ENCODE measurements at places on chromosomes 6 and 20.

- DNase-seq: no peak
Observed at GRCh38 chr20:45257711-45258110, 3.3 kb upstream of the SLPI start.

DNA sequence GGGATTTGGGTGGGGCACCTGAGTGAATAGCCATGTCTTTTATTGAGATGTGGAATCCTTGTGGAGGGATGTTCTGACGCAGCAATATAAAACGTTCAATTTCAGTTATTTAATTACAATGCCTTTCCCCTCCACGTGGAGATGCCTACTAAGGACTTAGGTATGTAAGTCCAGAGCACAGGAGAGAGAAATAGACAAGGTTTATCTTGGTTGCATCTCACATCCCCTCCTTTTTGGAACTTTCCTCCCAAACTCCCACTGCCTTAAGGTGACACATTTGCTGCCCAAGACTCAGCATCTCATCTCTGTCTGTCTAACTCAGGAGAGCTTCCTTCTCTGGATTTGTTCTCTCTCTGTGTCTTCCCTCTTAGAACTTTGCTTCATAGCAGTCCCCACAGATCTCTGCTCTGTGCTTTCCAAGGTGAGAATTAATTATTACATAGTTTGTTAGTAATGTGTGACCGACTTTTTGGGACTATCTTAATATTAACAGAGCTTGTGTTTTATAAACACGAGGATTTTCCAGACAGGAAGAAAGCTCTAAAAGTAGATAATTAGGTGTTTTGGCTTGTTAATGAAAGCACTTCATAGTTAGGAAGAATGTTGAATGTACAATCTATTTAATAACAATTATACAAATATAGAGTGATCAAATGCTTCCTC is 52.6 kb downstream of the COL19A1 start:
- DNase-seq: no peak

- no peak for DNase-seq
Observed at GRCh38 chr20:63409066-63409833, 48.1 kb upstream of the CHRNA4 start.

DNA sequence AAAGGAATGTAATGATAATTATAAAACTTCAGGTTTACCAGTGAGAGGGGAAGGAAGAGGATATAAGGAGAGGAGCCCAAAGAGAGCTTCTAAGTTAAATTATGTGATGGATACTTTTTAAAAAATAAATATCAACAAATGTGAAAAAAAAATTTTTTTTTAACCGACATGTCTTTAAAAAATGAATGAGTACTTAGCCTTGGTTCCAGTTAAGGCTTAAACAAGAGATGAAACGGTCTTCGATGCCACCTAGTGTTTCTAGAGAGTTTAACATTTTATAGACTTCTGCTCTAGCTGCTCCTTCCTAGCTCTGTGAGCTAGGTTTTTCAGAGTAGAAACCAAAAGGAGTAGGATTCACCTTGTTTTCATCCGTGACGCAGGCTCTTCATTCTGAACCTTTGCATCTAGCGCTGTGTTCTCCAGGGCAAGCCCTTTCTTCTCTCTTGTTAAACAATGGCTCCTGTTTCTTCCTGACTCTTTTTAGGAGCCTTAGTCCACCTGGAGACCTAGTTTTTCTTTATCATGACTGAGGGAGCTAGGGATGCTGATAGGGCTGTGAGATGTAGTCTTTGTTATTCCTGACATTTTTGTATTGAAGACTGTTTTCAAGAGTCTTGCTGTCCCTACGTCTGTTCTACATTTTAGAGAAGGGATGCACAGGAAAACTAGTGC is 42.4 kb upstream of the GNRH2 start:
- no peak for DNase-seq

GRCh38 chr20:57275813-57276212 is 9.4 kb upstream of the BMP7 start:
- no peak for DNase-seq

DNA sequence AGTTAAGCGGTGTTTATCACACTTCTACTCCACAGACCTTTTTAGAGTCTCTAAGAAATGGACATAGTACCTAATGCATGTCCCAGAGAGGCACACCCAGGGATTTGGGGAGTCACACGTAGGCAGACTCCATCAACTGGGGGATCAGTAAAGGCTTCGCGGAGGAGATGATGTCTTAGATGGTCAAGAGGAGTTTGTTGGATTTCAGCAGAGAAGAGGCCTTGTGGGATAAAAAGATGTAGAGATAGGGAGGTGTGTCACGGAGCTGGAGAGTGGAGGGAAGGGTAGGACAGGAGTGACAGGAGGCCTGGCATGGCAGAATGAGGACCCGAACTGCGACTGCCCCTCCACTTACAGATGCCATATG is 9.1 kb downstream of the DYNLRB1 start:
- DNase-seq: no peak

- DNase-seq: no peak
Observed at GRCh38 chr20:36147690-36148089, 6.8 kb upstream of the EPB41L1 start.

DNA sequence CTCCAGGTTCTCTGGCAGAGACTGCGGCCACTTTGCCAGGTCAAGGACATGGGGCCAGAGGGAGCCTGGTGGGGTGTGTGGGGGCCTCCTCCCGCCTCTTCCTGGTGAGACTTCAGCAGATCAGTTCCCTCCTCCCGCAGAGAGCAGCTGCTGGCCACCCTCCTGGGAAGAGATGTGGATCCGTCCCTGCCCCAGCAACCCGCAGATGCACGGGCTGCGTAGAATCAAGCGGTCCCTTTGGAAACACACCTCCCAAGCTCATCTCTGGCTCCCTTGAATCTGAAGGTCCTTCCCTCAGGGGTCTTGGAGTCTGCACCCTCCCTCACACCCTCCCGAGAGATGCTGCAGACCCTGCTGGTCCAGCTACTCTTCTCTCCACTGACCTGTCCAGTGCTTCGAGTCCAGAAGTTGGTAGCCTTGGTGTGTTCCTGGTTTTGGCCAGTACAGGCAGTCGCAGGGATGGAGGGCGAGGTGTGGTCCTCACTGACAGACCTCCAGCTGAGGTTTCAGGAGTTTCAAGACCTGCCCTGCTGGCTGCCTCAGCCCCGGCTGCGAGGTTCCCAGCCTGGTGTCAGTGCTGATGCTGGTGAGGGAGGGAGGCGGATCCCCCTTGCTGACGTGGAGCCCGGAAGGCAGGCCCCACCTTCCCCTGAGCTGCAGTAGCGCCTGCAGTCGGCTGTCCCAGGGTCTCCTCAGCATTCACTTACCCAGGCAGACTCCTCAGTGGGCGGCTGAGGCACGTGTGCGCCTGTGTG is at the start of gene NPBWR2:
Gene NPBWR2, minus strand, starts transcription at position 585 of the 755 bp plus-strand sequence. CDS start 734 bp downstream, outside the sequence.
- DNase-seq: no peak

- no peak for DNase-seq
Observed at GRCh38 chr6:26743941-26744699, 84.6 kb upstream of the ZNF322 start.

DNA sequence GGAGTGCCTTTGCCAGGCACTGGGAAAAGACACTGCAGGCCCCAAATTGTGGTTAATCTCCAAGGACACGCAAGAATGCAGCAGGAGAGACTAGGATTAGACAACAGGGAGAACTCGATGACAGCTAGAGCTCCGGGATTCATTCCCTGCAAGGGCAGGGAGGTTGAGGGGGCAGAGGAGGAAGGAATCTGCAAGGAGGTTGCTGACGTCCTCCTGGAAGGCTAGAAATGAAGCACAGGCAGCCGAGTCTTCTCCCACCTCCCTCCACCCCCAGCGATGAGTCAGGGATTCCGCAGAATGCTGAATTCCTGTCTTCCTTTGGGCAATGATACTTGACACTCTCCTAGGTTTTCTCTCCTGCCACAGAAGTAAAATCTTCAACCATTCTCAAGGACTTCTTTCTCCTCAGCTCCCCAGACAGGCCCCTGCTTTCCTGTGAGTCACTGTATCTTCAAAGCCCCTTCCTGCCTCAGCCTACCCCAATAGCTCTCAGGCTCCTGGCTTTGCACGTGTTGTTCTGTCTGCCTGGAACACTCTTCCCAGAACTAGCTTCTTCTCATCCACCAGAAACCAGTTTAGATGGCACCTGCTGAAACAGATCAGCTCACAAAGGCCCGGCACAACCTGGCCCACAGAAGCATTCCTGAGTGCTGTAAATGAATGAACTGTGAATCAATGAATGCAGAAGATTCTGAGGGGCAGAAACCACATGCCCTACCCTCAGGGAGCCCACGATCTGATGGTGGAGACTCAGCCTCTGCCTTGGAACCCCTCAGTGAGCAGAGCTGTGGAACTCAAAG is 85.6 kb downstream of the MRPL14 start:
- no peak for DNase-seq

DNA sequence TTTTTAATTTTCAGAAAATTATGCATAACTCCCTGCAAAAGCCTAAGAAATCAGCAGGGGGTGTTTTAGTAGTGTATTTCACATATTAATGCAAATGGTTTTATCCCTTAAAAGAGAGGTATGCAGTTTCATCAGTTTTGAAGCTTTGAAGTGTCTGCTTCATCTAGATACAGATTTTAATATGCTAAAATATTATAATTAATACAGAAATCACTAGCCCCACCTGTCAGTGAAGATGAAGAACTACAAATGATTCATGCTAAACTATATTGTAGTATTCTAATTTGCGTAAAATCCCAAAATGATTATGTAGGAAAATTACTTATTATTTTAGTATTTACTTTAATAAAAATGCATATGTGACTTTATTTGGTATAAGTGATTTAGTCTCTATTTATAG is 2.9 kb upstream of the TFB1M start:
- DNase-seq: no peak

DNA sequence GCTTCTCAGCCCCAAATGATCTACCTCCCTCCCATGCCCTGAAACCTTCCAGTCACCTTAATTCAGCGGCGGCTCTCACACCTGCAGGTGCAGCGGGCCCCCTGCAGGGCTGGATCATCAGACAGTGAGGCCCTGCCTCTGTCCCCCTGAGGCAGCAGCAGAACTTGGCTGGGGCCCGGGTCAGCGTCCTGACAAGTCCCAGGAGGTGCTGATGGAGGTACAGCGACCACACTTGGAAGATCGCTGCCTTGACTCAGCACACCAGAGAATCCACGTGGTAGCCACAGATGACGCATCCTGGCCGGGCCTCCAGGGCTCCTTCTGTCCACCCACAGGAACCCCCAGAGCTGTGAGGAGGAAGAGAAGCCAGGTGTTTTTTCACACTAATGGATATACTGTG is 116.4 kb upstream of the THBS2 start:
- DNase-seq: no peak

DNA sequence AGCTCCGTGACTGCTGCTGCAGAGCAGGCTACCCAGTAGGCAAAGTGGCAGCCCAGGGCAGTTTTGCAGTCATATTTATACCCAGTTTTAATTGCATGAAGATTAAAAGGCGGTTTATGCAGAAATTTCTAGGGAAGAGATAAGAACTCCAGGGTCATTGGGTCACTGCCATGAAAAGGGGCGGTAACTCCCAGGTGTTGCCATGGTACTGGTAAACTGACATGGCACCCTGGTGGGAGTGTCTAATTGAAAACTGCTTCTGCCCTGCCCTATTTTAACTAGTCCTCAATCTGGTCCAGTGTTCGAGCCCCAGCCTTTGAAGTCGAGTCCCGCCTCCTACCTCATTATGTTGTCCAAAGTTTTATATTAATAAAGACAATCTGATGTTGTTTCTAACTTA is 75.0 kb upstream of the FUCA2 start:
- DNase-seq: no peak

DNA sequence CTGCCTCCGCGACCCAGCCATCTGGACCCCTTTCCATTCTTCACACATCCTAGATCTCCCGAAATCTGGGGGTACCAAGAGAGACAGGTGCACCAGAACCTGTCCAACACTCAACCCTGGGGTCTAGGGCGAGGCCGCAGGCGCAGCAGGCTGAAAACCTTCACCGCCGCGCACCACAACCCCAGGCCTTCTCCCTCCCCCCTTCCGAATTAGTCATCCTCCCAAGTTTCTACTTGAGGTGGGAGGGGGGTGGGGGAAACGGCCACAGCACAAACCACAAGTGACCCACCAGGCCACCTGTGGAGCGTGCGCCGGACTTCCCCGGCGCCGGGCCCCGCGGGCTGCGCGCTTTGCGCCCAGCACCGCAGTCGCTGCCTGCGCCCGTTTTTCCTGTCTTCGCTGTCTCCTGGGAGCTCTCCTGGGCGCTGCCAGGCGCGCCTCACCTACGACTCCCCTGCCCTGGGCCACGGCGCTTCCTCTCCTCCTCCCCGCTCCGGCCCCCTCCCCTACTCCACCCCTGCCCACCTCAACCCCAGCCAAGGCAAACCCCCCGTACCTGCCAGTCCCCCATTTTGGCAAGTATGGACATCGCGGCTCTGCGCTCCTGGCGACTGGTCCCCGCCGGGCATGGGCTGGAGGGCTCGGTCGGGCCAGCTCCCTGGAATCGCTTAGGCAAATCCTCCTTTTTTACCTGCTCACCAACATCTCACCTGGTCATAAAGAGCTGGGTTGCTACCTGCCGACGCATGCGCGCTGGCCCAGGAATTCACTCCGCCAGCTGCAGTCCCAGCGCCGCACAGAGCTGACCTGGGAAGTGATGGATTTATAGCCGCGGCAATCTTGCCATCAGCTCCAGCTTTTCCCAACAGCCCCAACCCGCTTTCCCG is 4.2 kb upstream of the TFAP2A start:
- DNase-seq: no peak

- no peak for DNase-seq
Observed at GRCh38 chr20:59821201-59821600, 112.2 kb downstream of the SYCP2 start.

GRCh38 chr6:20805021-20805420 is 270.8 kb downstream of the CDKAL1 start:
- no peak for DNase-seq

- DNase-seq: no peak
Observed at GRCh38 chr6:133288662-133289061, 47.5 kb downstream of the EYA4 start.

DNA sequence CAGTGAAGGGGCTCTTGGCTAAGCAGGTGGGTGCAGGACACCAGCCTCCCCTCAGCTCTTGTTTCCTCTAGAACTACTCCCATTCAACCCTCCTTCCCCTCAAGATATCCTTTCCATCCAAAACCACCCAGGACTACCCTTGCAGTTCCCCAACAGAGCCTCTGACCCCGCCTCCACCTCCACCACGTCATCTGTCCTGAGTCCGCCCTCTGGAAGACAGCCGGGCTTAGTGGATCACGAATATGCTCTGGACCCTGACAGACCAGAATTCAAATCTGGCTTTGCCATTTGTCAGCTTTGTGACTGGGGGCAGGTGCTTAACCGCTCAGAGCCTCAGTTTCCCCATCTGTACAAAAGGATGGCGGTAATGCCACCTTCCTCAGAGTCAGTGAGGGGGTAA is 31.4 kb downstream of the TFEB start:
- DNase-seq: no peak

DNA sequence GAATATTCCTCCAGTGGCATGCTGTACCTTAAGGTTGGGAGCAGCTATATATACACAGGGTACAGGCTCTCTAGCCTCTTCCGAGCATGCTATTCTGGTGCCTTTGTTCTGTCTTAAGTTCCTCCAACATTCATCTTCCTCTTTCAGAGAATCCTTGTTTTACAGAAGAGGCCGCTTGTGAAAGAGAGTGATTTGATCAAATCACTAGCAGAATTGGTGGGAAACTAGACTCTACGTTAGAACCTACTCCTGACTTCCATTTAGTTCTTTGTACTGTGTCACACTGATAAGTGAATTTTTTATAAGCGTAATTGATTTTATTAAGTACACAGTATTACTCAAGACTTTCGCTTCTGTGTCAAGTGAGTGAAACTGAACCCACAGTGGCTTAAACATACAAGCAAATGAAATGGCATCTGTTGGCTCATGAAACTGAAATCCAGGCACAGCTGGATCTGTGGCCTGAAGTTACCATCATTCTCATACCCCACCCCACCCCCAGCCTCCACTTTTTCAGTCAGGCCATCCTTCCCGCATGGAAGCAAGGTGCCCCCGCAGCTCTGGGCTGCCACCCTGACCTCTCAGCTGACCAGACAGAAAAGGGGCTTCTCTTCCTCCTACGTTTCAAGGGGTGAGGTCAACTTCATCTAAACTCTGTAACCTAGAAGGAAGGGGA is 102.3 kb downstream of the RPP40 start:
- no peak for DNase-seq
